AG20443 (cell line): ENCODE measurements at places on chromosomes 16 and 17.

GRCh38 chr17:69030169-69030568 is 30.6 kb downstream of the ABCA9 start:
- DNase-seq = no peak

DNA sequence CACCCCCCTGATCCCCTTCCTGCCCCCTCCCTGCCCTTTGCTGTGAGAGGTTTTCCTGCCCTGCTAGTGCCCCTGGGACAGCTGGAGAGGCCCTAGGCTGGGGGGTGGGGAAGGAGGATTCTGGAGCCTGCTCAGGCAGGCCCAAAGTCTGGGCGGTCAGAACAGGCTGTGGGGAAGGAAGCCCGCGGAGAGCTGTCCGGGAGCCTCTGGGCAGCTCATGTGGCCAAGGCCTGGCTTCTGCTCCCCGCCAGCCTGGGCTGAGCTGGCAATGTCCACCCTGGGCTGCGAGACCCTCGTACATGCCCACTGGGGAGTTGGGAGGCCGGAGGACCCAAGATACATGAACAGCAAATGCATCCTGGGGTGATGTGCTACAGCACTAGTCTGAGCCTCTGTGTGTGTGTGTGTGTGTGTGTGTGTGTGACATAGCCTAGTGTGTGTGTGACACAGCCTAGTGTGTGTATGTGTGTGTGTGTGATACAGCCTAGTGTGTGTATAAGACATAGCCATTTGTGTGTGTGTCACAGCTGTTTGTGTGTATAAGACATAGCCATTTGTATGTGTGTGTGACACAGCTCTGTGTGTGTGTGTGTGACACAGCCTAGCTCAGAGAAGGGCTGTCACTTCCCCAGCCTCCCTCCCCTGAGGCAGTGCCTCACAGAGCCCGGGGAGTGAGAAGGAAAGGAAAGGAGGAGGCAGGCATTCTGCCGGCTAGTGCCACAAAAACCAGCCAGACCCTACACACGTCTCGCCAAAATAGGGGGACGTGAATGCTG is 201.4 kb upstream of the CIBAR2 start:
- DNase-seq = peak; percentile 54

- DNase-seq = peak; percentile 79
These were observed 46.4 kb downstream of the DNAH3 start for GRCh38 chr16:21103941-21104860.

GRCh38 chr16:25893332-25893731 is 201.6 kb downstream of the HS3ST4 start:
- no peak for DNase-seq
